ENCODE measurements at places on chromosomes 12 and 14.
A peak's percentile ranks its signal among the peaks of the same experiment; 100 is the strongest.

- DNase-seq = no peak
These were observed 64.4 kb downstream of the RGS6 start for GRCh38 chr14:71996610-71997009.

GRCh38 chr12:91072931-91073330 is 15.1 kb upstream of the KERA start:
- no peak for DNase-seq

DNA sequence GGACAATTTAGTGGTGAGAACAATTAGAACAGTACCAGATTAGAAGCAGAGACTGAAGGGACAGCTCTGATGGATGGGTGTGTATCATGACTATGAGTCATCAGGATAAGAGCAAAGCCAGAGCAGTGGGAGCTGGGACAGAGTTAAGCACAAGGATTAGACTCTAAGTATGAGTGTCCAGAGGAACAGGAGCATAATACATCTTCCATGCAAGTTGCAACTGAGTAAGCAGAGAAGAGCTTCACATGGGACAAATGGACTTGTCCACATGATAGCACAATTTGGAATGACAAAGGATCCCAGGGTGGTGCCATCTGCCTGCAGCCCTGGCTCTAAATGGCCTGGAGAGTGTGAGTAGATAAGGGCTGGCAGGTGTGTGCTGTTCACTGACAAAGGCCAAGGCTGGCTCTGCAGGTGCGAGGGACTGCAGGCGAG is 226.4 kb upstream of the CAND1 start:
- no peak for DNase-seq

GRCh38 chr12:115920395-115921183 is 356.9 kb downstream of the MED13L start:
- DNase-seq = no peak

DNA sequence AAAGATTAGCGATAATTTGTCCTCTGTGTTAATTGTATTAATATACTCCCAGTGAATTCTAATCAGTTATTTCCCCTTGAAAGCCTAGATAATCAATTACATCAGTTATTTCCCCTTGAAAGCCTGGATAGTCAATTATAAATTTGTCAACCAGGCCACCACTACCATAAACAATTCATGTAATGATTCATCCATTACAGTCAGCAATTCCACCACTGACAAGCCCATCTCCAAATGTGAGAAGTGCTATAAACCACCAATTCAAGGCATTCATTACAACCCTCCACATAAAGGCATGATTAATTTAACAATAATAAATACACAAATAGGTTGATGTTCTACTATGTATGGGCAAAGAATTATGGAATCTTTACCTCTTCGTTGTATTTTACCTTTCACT is 40.9 kb downstream of the INTS13 start:
- DNase-seq = no peak

DNA sequence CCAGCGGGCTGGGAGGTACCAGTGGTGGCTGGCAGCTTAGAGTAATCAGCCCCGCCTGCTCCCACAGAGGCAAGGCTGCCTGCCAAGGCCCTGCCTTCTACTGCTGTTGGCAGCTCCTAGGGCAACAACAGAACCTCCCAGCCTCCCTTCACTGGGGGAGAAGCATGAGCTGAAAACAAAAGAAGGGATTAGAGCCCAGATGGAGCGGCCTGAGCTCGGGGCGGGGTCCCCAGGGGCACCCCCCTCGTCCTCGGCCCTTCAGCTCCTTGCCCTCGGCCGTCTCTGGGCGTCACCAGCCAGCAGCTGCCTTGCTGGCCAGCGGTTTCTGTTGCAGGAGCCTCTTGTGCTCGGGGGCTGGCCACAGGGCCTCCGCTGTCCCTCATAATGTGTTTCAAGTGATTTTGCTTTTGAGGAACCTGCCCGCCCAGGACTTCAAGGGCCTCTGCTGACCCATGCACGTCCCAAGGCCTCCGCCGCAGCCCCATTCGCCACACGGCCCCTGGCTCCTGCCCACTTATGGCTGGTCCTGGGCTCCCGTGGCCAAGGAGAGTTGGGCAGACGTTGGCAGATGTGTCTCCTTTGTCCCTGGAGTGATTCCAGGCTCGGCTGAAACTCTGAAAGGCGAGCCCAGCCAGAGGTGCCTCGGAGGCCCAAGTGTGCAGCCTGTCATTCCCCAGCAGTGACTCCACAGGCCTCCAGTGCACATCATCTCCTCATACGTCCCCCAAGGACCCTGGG is 49.7 kb downstream of the PSMA6 start:
- DNase-seq = peak; percentile 19

DNA sequence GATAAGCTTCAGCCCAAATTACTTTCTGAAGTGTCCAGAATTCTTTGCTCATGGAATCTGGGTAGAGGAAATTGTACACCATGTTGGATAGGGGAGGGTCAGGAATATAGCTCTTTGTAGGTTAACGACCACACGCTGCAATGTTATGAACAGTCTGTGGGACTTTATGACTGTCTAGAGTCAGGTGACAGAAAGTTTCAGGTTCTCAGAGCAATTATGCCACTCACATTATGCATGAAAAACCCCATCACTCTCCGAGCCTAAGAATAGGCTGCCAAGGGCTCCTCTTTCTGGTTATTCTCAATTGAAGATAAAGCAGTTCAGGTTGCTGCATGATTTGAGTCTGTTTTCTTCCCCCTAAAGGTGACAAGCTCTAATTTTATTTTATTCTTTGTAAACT is 430.9 kb downstream of the ATP23 start:
- DNase-seq = no peak

DNA sequence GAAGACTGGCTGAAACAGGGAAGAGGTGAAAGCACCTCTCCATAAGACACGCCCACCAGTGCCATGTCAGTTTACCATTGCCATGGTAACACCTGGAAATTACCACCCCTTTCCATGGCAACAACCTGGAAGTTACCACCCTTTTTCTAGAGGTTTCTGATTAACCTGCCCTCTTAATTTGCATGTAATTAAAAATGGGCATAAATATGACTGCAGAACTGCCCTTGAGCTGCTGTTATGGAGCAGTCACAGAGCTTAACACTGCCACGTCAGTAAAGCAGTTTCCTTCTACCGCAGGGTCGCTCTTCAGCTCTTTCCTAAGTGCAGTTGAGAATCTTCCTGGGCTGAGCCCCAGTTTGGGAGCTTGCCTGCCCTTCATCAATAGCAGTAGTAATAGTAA is 55.2 kb downstream of the RASSF3 start:
- peak; percentile 83 for DNase-seq

GRCh38 chr12:5768581-5769196 is 176.4 kb downstream of the ANO2 start:
- DNase-seq = no peak

- DNase-seq = no peak
These were observed 49.5 kb downstream of the RBMS2 start for GRCh38 chr12:56571121-56571520.

GRCh38 chr12:122834104-122834920 is 945 bp upstream of the HIP1R start:
- DNase-seq = no peak

- peak; percentile 38 for DNase-seq
These were observed 1.4 kb upstream of the HSP90AA1 start for GRCh38 chr14:102088012-102088792.

DNA sequence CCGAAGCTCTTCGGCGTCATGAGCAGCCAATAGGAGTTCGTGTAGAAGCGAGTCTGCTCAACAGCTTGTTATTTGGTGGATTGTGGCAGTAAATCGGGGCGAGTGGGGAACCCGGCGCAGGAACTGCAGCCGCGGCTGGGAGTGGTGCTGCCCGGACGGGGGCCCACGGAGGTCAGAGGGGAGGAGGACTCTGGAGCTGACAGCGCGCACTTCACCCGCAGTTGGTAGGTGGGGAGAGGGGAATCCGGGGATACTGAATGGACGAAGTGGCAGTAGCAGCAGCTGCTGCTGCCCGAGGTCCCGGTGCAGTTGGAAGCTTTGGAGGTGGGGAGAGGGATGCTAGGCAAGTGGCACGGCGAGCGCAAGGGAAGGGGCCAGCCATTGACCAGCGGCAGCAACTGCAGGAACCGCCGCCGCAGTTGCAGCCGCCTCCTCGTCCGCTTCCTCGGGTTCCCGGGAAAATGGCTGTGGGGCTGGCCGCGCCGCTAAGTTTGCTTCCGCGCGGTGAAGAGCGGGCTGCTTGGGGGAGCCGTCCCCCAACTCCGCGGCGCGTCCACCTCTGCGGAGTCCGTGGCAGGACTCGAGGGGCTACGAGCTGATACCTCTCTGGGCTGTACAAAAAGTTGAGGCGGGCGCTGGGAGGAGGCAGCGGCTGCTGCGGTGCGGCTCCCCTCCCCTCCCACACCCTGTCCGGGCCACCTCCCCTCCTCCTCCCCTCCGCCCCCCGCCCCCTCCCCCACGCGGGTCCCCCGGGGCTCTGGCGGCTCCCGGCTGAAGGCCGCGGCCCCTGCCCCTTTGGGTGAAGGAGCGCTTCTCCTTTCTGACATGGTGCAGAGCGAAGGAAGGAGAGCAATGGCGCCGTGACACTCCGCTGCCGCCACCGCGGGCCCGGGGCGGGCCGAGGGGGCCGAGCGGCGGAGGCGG is at the start of gene ARID4A:
Gene ARID4A, plus strand, starts transcription at position 79 of the 924 bp plus-strand sequence. CDS start 1,300 bp downstream, outside the sequence.
- DNase-seq = peak; percentile 20

- DNase-seq = peak; percentile 53
These were observed at the start of gene RPS6KL1 for GRCh38 chr14:74922752-74923401. TSS of gene RPS6KL1 (minus strand) at chr14:74923260. CDS start at chr14:74921541, 1,719 bp downstream.

DNA sequence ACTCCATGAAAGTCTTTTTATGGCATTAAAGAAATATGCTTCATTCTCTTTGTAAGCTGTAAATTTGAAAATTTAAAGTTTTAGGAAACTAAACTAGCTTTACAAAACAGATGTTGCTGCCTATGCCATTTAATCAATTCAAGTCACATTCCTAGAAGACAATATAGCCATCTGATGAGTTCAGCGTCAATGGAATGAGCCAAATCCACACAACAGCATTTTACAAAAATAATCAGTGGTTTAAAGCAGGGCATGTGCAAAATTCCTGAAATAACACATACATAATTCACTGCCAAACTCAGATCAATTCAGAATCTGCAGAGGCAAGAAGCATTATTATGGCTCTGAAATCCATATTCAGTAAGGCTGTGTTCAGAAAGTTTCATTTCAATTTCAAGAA is 75.6 kb downstream of the MED13L start:
- no peak for DNase-seq

- no peak for DNase-seq
These were observed 75.5 kb downstream of the SYNE3 start for GRCh38 chr14:95440951-95441350.

GRCh38 chr12:56271031-56271430 is 4.3 kb downstream of the COQ10A start:
- no peak for DNase-seq

GRCh38 chr14:50964683-50965390 is 20.6 kb upstream of the PYGL start:
- DNase-seq = no peak

DNA sequence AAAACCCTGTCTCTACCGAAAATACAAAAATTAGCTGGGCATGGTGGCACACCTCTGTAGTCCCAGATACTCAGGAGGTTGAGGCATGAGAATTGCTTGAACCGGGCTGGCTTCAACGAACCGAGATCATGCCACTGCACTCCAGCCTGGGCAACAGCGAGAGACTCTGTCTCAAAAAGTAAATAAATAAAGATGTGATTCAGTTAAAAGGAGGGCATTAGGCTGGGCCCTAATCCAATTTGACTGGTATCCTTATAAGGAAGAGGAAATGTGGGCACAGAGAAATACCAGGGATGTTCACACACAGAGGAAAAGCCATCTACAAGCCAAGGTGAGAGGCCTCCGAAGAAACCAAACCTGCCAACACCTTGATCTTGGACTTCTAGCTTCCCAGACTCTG is 10.1 kb upstream of the DCAF4 start:
- DNase-seq = no peak

GRCh38 chr12:124177951-124178316 is 117.0 kb upstream of the RFLNA start:
- DNase-seq = no peak

DNA sequence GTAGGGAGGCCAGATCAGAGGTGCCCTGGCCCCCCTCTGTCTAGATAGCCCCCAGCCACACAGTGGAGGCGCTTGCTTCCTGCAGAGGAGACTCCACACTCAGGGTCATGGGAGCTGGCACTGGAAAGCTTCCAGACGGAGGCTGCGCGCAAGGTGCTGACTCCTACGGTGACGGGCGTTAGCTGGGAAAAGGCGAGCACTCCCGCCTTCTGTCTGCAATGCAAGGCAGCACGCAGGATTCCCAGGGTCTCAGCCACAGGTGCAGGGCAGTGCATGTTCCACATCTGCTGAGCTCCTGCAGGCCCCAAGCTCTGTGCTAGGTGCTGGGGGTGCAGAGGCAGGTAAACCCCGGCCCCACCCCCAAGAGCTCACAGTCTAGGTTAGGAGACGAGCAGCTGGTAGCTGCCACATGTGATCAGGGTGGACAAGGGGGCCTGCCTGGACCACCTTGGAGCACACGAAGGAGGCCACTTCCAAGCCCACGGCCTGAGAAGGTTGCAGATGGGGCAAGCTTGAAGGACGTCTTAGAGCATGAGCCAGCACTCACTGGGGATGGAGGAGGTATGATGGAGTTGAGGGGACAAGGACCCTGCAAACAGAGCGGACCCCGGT is 310.9 kb upstream of the DIO3 start:
- DNase-seq = no peak

- DNase-seq = peak; percentile 53
These were observed 239.0 kb upstream of the ATP2B1 start for GRCh38 chr12:89947437-89948270.

- DNase-seq = no peak
These were observed 11.5 kb downstream of the RIMKLB start for GRCh38 chr12:8709124-8709830.

- peak; percentile 65 for DNase-seq
These were observed 125.0 kb upstream of the FUT8 start for GRCh38 chr14:65287264-65288131.

GRCh38 chr14:30194741-30195148 is 267.1 kb upstream of the PRKD1 start:
- no peak for DNase-seq

- no peak for DNase-seq
These were observed 1.1 kb downstream of the AMDHD1 start for GRCh38 chr12:95944108-95944704.

GRCh38 chr12:14366209-14367039 is 942 bp downstream of the ATF7IP start:
- DNase-seq = no peak

GRCh38 chr14:97428808-97429440 is 631.7 kb downstream of the VRK1 start:
- no peak for DNase-seq

DNA sequence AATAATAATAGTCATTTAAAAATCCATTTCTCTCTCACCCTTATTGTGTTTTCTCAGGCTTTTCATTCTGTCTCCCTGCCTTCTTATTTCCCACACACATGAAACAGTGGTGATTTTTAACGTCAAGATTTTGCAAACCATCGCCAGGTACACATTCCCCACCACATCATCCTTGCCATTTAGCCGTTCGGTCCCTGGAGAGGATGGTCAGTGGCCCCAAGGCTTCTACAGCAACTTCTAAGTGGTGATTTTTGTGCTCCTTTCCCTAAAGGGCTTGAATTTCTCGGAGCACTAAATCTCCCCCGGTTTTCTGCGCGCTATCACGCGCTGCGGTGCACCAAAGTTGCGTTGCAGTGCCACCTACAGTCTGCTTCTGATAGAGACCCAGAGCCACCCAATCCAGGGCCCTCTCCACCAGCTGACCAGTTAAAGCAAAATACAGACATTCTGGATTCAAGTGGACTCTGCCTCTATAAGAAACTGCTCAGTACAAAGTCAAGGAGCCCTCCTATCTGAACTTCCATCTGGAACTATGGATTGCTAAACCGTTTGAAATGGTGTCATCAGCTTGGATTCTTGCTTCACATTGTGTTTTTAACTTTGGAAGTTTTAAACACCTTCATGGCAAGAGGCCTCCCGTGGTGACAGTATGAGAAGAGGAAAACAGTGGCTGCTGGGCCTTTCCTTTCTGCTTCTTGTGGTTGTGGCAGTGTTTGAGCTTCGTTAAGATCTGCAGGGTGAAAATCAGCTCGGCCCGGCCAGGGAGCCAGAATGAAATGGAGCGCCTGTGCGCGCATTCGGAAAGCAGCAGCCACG is 234.0 kb downstream of the SPTSSA start:
- peak; percentile 42 for DNase-seq

All from CD4-positive, alpha-beta T cell treated with Interleukin-15 for 4 hours (primary cell).